ENCODE measurements at places on chromosomes 11 and 22.

DNA sequence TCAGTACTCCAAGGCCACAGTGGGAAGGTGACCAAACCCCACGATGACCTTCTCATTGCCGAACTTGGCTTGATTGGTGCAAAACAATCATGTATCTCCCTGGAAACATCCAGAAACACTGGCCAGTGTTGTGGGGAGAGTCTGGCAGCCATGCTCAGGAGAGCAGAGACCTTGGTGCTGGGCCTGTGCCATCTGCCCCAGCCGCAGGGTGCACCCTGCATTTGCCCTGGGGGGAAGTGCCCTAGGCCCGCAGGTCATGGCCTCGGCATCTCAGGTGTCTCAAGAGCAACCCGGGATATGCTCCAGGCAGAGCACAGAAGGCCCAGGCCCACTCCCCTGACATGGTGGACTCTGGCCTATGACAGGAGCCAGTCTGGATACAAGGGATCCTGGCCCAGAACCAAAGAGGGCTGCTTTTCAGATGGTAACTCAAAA, 23.7 kb downstream of the ARVCF start:
- no peak for DNase-seq

GRCh38 chr11:124405581-124405980, 6.8 kb upstream of the OR8B3 start:
- DNase-seq: no peak

DNA sequence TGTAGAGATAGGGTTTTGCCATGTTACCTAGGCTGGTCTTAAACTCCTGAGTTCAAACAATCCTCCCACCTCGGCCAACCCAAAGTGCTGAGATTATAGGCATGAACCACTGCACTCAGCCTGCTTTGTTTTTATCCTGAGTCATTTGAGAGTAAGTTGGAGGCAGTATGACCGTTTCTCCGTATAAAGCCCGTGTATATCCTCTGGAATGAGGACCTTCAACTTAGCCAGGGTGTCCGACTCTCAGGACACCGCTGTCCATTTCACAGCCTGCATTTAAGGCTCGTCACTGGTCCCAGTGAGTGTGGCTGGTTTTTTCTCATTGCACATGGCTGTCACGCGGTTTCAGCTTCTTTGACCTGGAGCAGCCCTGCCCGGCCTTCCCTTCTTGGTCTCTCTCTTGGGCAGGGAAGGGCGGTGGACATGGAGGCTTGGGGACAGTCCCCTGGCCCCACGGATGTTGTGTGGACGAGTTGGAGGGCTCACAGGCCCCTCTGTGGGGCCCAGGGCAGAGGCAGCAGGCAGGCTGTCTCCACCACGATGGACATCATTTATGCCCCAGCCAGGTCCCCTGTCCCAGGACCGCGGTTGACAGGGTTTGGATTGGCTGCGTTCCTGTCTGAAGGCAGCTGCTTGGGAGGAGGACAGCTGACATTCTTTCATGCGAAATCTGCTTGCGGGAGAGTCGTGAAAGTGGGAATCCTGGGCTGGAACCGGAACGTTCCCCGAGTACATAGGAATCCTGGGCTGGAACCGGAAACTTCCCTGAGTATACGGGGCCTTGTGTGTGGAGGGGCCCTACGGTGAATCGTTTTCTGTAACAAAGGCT, 93.3 kb downstream of the KCNQ1 start:
- no peak for DNase-seq

- DNase-seq: no peak
Observed at GRCh38 chr22:44127356-44127755, 53.4 kb upstream of the PARVG start.
